ENCODE measurements at places on chromosomes 6 and 20.
A peak's percentile ranks its signal among the peaks of the same experiment; 100 is the strongest.

DNA sequence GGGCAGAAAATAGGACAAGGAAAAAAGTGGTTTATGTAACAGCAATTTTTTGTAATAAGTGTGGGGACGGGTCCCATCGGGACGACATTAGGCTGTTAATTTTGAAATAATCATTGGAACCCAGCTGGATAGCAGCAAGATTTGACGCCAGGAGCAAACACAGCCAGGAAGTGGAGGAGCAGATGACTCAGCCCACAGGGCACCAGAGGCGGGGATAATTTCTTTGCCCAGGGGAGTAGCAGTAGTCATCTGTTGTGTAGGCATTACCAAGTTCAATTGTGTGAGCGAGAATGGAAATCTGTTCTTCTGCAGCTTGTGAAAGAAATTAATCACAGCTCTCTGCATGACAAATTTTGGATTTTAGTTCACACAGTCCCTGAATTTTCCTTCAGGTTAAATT is 22.6 kb upstream of the RIN2 start:
- DNase-seq: no peak

GRCh38 chr6:98020222-98020621 is 737.2 kb upstream of the MMS22L start:
- DNase-seq: no peak

GRCh38 chr20:19811231-19811630 is 53.2 kb downstream of the RIN2 start:
- DNase-seq: no peak

- no peak for DNase-seq
Measured at GRCh38 chr20:25282796-25283195, 34.9 kb downstream of the PYGB start.

DNA sequence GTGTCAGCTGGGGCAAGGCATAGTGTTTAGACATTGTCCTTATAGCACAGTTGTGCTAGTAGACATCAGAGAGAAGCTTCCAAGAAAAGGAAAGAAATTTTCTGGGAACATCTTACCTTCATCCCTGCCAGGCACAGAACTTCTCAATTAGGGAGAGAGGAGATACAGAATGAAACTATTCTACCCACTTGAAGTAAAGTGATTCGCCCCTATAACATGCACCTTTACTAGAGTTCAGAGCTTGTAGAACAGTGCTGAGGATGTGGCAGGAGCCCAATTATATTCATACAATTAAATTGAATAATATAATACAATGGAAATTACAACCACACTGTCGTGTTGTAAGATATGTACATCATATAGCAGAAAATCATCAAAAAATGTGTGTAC is 1063.9 kb upstream of the CITED2 start:
- no peak for DNase-seq

GRCh38 chr6:156695742-156696141 is 81.4 kb upstream of the ARID1B start:
- DNase-seq: no peak

- DNase-seq: no peak
Measured at GRCh38 chr6:166336847-166337246, 5.5 kb downstream of the SFT2D1 start.

- DNase-seq: no peak
Measured at GRCh38 chr6:20365456-20365855, 36.2 kb upstream of the E2F3 start.

GRCh38 chr20:24962182-24962492 is 13.1 kb downstream of the CST7 start:
- DNase-seq: no peak

- DNase-seq: no peak
Measured at GRCh38 chr6:137297887-137298286, 78.7 kb upstream of the IFNGR1 start.

- DNase-seq: no peak
Measured at GRCh38 chr6:12401200-12401599, 111.0 kb downstream of the EDN1 start.

- DNase-seq: no peak
Measured at GRCh38 chr6:113732384-113732966, 124.7 kb upstream of the MARCKS start.

GRCh38 chr20:25221592-25222460 is 26.1 kb upstream of the PYGB start:
- DNase-seq: no peak

DNA sequence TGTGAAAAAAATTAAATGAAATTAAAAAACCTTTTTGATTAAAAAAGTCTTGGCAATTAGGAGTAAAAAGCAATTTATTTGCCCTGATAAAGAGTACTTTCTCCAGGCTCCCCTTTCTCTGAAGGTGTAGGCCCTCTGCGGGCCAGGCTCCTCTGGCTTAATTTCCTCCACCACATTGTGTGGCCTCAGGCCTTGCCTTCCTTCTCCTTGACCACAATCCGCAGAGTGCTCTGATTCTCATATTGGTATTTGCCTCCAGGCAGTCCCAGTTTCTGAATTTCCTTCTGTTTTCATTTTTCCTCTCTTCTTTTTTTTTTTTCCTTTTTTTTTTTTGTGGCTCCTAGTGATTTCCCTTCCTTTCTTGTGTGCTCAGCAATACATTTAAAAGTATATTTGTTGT is 96.4 kb downstream of the AIG1 start:
- no peak for DNase-seq

DNA sequence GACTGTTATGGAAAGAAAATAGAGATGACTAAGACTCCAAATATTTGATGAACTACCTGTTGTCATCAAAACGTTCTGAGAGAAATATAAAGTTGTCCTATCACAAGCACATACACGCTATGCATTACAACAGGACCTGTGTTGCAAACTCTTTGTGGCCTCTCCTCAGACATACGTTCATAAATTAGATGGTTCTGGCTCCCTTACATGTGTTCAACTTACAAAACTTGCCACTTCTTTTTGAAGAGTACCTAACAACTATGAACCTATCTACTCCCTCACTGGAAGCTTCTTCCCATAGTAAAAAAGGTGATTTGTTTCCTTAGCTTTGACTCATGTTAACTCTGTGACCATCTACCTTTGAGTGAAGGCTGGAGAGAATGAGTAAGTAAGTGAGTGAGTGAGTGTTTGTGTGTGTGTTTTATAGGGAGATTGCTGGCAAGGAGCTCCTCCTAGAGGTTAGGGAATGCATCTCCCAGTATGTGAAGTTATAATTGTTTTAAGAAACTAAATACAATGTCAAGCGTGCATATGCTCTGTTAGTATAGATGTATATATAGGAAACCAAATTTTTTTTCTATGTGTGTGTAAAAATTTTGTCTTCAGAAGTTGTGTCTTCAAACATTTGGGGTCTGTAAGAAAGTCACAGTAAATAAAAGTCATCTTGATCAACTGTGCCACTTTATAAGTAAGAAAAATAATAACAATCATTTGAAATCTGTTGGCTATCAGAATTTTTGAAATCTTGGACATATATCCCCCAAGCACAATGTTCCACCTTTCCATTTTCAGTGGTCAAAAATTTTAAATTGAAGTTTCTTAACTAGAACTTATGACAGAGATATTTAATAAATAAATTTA is 1211.1 kb upstream of the GJE1 start:
- peak; percentile 8 for DNase-seq

GRCh38 chr6:53349209-53349693 is 501 bp upstream of the ELOVL5 start:
- no peak for DNase-seq

DNA sequence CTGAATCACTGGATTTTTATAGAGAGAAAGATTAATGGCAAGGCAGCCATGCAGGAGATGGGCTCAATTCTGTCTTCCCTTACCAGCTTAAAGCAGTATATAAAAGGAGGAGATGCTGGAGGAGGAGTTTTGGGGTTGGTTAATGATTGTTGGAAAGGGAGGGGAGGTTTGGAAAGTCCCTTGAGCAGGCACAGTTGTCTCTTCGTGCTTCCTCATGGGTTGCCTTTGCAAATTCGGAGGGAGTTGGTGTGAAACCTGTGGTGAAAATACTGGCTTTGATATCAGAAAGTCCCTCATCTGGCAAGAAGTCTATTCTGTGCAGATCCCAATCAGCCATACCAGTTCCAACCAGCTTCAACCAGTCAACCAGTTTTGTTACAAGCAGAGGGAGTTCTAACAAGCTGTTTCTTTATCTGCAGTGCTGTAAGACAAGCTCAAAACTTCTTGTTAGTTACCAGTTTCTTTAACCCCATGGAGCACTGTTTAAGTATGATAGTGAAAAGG is 107.0 kb downstream of the HIVEP1 start:
- DNase-seq: no peak

DNA sequence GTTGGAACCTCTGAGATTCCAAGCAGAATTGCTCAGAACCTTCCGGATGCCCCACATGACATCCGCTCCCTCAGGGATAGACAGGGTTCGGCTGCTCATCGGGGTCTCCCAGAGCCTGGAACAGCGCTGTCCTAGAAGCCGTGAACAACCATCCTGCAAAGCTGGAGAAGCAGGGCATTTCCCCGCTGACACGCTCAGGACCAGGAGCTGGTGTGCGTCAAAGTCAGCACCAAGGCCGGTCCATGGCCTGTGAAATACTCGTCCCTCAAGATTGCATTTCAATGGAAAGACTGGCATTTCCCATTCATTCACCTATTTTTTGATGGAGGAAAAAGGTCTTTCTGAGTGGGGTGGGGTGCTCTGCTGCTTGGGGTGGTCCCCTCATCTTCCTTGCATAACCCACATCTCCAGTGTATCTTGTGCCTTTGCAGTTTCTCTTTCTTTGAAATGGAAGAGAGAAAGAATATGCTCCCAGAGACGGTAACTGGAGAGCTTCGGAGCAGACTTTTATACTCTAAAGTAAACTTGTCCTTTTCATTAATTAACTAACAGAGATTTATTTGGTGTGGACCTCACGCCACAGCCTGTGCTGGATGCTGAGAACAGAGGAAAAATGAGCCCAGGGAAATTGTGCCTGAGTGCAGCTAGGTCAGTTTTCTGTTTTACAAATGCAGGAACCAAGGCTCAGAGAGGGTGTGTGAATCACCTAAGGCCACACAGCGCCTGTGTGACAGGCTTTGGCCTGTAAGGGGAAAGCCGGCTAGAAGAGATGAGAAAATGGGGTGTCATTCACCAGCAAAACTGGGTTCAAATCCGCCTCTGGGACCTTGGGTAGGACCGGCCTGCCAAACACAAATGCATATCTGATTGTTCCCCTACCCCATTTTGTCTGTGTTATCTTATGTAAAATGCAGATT is 52.4 kb downstream of the RBM38 start:
- DNase-seq: no peak

DNA sequence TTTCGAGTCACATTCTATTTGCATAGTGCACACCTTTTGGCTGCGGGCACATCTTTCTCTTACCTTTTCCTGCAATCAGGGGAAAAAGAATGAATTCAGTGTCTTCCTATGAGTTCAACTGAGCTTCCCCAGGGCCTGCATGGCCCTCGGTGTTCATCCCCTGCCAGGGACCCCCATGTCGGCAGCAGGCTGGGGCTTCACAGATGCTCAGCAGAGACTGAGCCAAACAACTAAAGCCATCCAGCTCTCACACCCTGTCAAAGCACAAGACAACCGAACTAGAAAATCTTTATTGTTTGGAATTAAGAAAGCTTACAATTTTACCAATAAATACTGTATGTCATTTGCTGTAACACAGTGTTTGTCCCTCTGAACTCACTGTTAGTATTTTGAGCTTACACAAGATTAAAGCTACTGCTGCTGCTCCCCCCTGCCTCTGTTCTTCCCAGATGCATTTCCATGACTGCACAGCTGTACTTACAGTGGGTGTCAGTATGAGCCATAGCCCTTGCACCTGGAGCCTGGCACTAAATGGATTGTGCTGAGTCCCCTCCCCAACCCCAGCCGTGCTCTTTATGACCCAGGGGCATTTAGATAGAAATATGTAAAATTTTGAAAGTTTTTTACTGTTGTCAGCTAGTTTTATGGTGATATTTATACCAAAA is 205.8 kb downstream of the TMEM242 start:
- no peak for DNase-seq

DNA sequence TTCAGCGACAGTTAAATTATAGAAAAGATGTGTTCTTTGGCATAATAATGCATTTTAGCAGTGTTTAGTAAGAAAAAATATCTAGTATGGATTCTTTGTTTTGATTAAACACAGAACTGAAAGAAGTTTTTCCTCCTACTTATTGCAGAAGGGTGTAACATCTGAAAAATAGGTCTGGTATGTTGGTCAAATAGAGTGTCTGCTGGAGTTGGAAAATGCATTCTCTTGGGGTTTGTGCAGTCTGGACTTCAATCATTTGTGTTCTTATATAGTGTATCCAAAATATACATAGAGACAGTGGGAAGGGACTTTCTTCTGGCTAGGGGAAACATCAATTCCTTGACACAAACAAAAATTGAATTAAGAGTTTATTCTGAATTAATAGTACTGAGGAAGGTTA is 132.4 kb upstream of the MAN1A1 start:
- no peak for DNase-seq

DNA sequence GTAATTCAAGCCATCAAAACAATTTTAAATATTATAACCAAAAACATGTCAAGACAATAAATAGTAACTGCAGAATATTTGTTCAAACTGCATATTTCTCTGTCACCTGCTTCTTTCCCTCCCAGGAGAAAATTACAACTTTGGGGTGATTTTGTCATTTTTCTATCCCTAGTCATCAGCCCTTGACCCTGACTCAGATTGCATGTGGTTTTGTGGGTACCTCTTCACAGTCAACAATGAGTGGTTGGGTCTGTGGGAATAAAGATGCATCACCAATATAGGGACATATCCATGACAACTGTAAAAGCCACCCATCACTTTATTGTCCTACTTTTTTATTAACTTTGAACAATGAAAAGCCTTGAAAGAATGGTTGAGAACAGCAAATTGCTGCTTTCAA is 7.3 kb downstream of the COL10A1 start:
- DNase-seq: no peak

GRCh38 chr6:168737481-168737880 is 296.5 kb downstream of the SMOC2 start:
- DNase-seq: no peak

DNA sequence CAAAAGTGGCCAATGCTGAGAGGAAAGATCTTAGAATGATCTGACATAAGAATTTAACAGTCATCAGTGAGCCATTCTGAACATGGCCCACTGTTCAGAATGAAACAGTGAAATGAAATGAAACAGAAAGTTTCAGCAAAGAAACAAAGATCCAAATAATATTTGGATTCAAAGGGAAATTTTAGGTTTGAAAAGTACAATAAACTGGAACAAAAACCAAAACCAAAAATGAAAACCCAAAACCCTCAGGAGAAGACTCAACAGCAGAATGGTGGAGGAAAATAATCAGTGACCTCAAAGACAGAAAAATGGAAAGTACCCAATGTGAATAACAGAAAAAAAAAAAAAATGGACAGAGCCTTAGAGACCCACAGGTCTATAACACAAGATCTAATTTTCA is 66.1 kb upstream of the EMILIN3 start:
- no peak for DNase-seq

DNA sequence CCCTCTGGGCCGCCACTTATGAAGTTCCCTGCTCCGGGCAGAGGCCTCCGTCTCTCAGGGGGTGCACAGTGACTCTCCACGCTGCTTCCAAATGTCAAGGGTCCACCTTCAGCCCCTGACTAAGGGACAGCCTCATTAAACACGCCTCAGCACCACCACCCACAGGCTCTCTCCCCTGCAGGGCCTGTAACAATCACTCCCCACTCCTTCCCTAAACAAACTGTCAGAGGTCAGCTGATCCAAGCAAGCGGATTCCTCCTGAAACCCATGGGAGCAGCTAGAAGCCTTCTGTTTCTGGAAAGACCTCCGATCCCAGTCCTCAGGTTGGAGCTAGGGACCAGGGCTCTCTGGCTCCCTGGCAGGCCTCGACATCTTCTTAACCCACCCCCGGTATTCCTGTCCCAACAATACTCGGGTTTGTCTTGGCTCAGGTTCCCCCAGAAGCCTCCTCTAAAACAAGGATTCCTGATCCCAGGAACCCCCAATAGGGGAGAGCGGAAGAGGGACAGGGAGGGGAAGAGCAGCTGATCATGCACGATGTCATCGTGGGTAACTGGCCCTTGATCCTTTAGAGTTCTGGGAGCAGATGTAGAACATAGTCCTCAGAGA is 181.0 kb downstream of the ZNF217 start:
- no peak for DNase-seq
